Thymus (tissue), 14 donors: ENCODE measurements at places on chromosomes 5 and 9.
A peak's percentile ranks its signal among the peaks of the same experiment; 100 is the strongest.

- DNase-seq, result no peak
These were observed 11.2 kb downstream of the GLRA1 start for GRCh38 chr5:151913425-151913824.

DNA sequence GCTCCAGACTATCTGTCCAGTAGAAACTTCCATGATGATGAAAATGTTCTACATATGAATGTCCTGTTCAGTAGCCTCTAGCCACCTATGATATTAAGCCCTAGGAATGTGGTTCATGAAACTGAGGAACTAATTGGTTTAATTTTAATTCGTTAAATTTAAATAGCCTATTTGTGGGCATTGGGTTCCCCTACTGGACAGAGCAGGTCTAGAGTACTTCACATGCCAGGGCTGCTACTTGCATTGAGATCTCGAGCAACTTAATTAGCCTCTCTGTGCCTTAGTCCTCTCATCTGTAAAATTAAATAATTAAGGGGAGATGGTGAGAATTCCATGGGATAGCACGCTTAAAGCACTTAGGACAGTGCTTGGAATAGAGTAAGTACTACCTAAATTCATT is 160.0 kb downstream of the PAPPA start:
- DNase-seq, result no peak

- peak; percentile 61 for DNase-seq
These were observed 12.7 kb downstream of the RLN1 start for GRCh38 chr9:5326893-5327548.

- no peak for DNase-seq
These were observed 18.9 kb upstream of the TMEM250 start for GRCh38 chr9:136137321-136138265.
